Activated naive CD4-positive, alpha-beta T cell treated with anti-CD3 and anti-CD28 coated beads, Interleukin-2, amount 50 U/mL, for 16 hours (primary cell): ENCODE measurements at places on chromosomes 16 and 17.

DNA sequence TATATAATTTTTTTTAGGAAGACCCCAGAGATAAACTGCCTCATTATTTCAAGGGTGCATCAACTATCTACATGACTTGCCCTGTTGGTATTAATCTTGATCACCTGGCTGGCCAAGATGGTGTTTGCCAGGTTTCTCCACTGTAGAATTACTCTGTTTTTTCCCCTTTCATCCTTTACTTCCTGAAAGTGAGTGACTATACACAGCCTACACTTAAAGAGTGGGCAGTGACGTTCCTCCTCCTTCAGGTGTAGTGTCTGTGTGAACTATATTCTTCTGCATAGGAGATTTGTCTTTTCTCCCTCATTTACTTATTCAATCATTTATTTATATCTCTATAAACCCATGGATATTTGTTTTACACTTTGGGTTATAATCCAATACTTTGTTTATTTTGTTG is 246.7 kb downstream of the IRF8 start:
- DNase-seq = no peak

DNA sequence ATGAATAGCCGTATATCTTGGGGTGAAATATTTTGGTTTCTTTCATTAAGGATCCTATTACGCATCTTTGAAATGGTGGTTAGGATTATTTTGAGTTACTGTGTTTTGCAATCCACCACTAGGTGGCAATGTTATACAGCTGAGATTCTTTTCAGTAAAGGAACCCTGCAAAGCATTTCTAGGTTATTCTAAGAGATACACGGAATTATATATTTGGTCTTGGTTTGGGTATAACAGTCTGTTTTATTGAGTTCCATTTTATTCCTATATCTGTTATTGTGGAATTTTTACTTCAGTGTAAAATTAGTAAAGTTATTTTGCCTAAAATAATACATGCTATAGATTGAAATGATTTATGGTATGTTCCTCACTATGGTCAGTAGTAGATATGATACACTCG is 62.9 kb upstream of the CPHXL start:
- DNase-seq = no peak

DNA sequence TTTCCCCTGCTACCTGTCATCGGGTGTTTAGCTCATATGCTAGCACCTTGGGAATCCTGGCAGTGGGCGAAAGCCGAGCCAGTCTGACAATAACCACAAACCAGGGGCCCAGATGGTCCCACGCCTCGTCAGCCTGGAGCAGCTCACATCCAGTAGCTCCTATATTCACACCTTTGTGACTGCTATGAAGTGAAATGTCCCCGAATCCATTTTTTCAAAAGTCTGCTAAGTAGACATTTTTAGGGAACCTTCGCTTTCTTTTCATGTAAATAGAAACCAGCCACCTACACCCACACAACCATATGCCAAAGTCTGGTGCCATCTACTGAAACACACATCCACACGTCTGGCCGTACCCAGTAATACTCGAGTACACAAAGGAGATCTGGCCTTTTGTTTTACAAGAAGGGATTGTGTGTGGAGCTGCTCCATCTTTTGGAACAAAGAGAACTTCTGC is 176.8 kb downstream of the SLC39A11 start:
- DNase-seq = no peak

GRCh38 chr17:49002331-49002730 is 5.1 kb downstream of the IGF2BP1 start:
- no peak for DNase-seq

GRCh38 chr17:59611503-59611902 is 8.2 kb upstream of the CLTC start:
- no peak for DNase-seq

DNA sequence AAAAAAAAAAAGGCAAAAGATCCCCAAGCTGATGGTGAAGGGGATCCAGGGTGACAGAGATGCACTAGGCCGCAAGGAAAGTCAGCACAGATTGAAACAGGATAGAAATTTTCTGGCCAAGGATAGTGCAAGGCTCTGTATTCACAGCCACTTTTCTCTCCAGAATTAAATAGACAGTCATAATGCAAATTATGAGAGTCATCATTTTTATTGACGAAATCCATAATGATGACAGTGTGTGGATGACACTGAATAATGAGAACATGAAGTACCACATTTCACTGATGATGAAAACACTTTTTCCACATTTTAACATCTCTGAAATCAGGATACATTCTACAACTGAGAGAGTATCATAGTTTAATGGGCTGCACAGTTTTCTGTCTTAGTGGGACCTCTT is 72.5 kb downstream of the CDYL2 start:
- DNase-seq = no peak

GRCh38 chr17:46968224-46968834 is 10.7 kb downstream of the RPRML start:
- no peak for DNase-seq

GRCh38 chr16:17063201-17064139 is 407.3 kb downstream of the XYLT1 start:
- DNase-seq = no peak

DNA sequence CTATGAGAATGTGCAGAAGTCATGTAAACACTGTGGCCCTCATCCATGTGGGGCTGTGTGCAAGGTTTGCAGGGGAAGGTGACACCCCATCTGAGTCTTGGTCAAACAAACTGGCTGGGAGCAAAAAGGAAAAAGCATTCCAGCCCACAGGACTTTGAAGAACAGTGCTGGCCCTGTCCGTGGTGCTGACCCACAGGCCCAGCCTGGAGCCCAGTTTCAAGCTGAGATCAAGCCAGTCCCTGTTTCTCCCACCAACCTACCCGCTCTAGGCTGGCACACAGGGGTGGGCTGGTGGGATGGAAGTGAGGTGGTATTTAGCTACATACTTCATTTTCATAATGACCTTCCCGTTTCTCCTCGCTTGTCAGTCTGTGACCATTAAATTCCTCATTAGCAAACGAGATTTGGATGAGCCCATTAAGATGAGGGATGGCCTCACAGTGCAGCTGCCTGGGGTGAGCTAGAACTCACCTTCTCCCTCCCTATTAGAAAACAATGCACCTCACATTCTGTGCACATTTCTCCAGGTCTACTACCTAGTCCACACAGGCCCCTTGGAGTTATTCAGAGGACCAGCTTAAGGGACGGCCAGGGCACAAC is 12.6 kb upstream of the RPL38 start:
- no peak for DNase-seq

DNA sequence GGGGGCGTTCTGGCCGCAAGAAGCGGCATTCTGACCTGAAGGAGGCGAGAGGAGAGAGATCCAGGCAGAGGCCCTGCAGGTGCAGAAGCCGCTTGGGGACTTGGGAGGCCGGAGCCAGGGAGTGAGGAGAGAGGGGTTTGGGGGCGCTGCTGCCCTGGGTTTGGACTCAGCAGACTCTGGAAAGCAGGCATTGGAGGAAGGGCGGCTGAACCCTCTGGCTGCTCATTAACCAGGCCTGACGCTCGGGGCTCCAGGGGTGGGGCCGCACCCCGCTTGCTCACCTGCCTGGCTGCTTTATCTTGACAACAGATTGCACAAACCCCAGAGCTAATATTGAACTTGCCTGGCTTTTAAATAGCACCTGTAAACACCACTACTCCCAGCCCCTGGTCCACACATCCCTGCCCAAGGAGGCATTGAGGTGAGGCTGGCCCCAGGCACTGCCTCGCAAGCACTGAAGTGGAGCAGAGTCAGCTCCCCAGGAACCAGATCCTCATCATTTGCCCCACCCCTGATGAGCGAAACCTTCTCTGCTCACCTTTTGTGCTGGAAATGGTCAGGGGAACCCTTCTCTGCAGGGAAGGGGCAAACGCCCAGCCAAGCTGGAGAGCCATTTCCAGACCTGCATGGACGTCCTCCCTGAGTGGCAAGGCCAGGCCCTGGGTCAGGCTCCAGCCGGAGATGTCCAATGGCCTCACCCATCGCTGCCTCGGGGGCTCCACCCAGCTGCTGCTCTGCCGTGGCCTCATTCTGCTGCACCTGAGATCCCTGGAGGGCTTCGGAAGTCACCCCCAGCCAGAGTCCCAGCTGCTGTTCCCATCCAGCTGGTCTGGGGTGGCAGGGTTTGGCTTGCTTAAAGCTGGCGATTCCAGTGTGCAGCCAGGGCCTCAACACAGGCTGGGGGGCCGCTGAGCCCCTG is 190.2 kb upstream of the GSE1 start:
- DNase-seq = no peak

DNA sequence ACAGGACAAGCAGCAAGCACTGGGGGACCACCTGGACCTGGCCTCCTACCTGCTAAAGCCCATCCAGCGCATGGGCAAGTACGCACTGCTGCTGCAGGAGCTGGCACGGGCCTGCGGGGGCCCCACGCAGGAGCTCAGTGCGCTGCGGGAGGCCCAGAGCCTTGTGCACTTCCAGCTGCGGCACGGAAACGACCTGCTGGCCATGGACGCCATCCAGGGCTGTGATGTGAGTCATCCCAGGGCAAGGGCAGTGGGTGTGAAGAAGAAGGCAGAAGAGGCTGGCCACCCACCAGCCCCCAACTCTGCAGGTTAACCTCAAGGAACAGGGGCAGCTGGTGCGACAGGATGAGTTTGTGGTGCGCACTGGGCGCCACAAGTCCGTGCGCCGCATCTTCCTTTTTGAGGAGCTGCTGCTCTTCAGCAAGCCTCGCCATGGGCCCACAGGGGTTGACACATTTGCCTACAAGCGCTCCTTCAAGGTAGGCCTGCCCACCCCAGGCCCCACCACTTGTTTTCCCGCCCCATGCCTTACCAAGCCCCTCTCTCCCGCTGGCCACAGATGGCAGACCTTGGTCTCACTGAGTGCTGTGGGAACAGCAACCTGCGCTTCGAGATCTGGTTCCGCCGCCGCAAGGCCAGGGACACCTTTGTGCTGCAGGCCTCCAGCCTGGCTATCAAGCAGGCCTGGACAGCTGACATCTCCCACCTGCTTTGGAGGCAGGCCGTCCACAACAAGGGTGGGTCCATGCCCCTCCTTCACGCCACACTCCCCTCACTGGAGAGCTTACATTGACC is 7.3 kb downstream of the PLEKHG4 start:
- DNase-seq = no peak

DNA sequence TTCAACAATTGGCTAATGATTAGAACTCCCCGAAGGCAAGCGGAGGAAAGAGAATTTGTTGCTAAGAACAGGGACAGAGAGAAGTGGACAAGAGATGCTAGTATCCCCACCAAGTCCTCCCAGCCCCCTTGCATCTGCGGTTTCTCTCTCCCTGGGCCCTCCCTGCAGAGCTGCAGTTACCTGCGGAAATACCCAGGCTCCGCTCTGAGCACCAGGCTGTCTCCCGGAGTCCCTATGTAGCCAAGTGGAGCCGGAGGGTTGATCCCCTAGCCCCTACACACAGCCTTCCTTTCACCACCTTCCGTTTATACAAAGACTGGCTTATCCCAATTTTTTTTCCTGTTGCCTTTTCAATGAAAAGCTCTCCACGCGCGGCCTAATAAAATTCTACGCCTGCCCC is 834.4 kb downstream of the KCNJ2 start:
- DNase-seq = no peak

DNA sequence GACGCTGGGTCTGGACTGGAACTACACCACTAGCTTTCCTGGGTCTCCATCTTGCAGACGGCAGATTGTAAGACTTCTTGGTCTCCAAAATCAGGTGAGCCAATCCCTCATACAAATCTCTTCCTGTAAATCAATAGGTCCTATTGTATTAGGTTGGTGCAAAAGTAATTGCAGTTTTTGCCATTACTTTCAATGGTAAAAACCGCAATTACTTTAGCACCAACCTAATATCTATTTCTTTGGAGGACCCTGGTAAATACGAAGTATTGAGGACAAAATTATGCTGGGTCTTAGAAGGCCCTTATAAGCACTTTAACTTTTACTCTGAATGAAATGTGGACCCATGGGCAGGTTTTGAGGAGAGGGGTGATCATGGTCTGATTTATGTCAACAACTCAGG is 330.6 kb upstream of the C16orf82 start:
- DNase-seq = no peak

DNA sequence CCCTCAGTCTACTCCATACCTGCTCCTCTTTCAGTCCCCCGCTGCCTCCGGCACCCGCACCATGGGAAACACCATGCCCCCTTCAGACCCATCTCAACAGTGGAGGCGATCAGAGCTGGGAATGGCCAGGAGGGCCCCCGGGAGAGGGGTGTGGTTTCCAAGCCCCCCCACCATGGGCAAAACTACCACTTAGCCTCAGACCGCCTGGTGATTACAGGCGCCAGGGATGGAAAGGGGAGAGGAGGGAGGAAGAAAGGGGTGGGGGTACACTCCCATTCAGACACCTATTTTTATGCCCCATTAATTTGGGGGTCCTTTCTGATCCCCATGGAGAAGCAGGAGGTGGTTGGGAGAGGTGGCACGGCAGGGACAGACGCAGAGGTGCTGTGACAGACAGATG is at the start of gene C17orf114:
TSS of gene C17orf114 (minus strand) at position 101 of the 400 bp plus-strand sequence.
- DNase-seq = no peak

- no peak for DNase-seq
These were observed 4.7 kb upstream of the CNOT1 start for GRCh38 chr16:58634265-58634802.

- DNase-seq = no peak
These were observed 117.1 kb downstream of the ZNF423 start for GRCh38 chr16:49738832-49739231.

DNA sequence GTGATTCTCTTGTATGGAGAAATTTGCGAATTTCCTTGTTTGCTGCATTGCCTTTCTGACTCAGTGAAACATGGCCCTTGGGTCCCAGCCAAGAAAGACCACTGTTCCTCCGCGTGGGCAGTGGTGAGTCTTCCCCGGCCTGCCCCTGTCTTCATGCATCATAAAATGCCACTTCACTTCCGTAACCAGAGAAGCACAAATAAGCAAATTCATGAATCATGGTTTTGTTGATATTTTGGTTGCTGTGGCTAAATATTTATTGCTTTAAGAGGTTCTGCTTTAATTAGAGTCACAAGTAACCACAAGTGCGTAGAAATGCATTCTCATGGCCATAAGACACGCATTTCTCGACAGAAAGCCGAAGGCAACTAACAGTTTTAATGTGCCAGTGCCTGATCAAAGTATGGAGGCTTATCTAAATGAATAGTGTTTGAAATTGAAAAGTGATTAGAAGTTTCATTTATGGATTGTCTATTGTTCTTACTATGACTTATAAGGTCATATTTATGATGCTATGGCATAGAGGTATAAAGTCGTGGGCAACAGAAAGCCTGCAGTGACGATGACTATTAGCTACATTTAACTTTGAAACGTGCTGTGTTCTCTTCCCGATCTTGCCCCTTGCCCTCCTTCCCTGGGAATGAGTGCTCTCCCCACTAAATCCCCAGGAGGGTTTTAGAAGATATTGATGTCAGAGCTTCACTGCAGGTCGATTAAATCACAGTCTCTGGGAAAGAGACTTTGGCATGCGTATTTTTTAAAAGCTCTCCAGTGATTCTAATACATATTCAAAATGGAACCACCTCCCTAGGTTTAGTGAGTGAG is 76.0 kb downstream of the WIPI1 start:
- no peak for DNase-seq

DNA sequence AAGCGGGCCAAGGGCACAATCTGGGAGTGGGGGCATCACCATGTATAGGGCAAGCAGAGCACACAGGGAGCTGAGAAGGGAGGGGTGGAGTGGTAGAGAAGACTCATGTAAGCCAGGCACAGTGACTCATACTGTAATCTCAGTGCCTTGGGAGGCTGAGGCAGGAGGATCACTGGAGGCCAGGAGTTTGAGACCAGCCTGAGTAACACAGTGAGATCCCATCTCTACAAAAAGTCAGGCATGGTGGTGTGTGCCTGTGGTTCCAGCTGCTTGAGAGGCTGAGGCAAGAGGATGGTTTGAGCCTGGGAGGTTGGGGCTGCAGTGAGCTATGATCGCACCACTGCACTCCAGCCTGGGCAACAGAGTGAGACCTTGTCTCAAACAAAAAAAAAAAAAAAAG is 40.8 kb downstream of the ARHGAP27 start:
- DNase-seq = no peak
